ENCODE measurements at places on chromosomes 7 and 10. TPM values are rescaled to one million over a fixed set of nuclear protein-coding genes. Genes with fewer than 3 reads are reported as not detected.

- no peaks in the 10 kb centered on the region for H3K36me3 ChIP-seq
- H3K4me1 ChIP-seq: no peaks in the 10 kb centered on the region
- no peak for DNase-seq
- no peak overlapping the region for H3K27ac ChIP-seq
- peaks cover 65% of the 10 kb centered on the region for H3K27me3 ChIP-seq
These were observed 241.3 kb upstream of the MYO3A start for GRCh38 chr10:25692761-25693160.

GRCh38 chr7:50858528-50859245 lies 76.0 kb upstream of the GRB10 start:
- H3K27ac ChIP-seq: no peak overlapping the region
- no peaks in the 10 kb centered on the region for H3K36me3 ChIP-seq
- H3K4me1 ChIP-seq: peaks cover 27% of the 10 kb centered on the region
- H3K27me3 ChIP-seq: no peaks in the 10 kb centered on the region
- no peak for DNase-seq

GNG11 gene
- total RNA-seq: 2.6 TPM

- no peaks in the 10 kb centered on the region for H3K36me3 ChIP-seq
- H3K4me3 ChIP-seq: no peak overlapping the region
- no peaks in the 10 kb centered on the region for H3K27me3 ChIP-seq
- no peak overlapping the region for H3K27ac ChIP-seq
These were observed 277.6 kb upstream of the NRP1 start for GRCh38 chr10:33612116-33612515.

ZPBP gene
- total RNA-seq: not detected

- DNase-seq: no peak
- no peaks in the 10 kb centered on the region for H3K36me3 ChIP-seq
- no peak overlapping the region for H3K27ac ChIP-seq
- H3K4me3 ChIP-seq: no peak overlapping the region
- peaks cover 9% of the 10 kb centered on the region for H3K4me1 ChIP-seq
- H3K27me3 ChIP-seq: no peaks in the 10 kb centered on the region
These were observed 35.7 kb upstream of the CREB5 start for GRCh38 chr7:28376634-28377033.

DNA sequence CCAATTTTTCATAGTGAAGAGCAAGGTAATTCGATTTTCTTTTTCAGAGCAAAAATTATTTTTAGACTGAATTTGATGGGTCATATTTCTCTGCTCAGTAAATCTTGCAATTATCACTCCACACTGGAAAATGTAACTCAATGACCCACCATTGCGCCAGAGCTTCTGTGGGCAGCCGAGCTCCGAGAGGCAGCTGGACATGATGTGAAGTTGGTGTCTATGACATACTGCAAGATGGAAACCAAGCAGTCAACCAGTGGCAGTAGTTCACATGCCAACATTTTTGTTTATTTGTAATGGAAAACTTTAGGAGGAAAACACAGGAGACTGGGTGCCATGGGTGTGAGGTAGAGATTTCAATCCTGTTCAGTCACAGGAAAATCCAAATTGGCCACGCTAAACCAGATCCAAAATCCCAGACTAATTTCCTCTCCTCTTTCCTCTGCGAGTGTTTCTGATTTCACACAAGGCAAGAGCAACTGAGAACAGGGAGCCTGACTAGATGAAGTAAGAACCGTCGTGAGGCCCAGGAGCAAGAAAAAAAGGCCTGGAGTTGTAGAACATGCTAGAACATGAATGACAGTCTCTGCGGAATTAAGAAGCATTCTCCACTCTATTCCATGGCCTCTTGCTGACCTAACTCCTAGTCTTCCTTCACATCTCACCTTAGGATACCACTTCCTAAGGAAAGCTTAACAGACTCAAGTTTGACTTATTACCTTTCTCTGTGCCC lies 39.3 kb downstream of the CALD1 start:
- H3K27me3 ChIP-seq: peaks cover 7% of the 10 kb centered on the region
- no peak for DNase-seq
- no peak overlapping the region for H3K4me3 ChIP-seq
- H3K27ac ChIP-seq: no peak overlapping the region
- no peaks in the 10 kb centered on the region for H3K4me1 ChIP-seq
- H3K36me3 ChIP-seq: no peaks in the 10 kb centered on the region

GRCh38 chr7:138137423-138138171 lies 61.3 kb downstream of the AKR1D1 start:
- DNase-seq: no peak
- no peaks in the 10 kb centered on the region for H3K27me3 ChIP-seq
- H3K4me1 ChIP-seq: no peaks in the 10 kb centered on the region
- H3K36me3 ChIP-seq: no peaks in the 10 kb centered on the region
